ENCODE measurements at places on chromosomes 7 and 10. TPM values are rescaled to one million over a fixed set of nuclear protein-coding genes. Genes with fewer than 3 reads are reported as not detected.

The PARD3 gene
- total RNA-seq: not detected

The DIP2C gene
- 29.5 TPM for total RNA-seq

The HIF1AN gene
- total RNA-seq: 44.6 TPM

The BET1 gene
- 32.8 TPM for total RNA-seq

The RNLS gene
- total RNA-seq: not detected

The ERVW-1 gene
- total RNA-seq: not detected

The UCMA gene
- total RNA-seq: not detected

The GCK gene
- not detected for total RNA-seq

The SPOCK2 gene
- 6.3 TPM for total RNA-seq

The DYNC1I1 gene
- total RNA-seq: not detected

The GIMAP7 gene
- not detected for total RNA-seq

The SYT15B gene
- total RNA-seq: 0.37 TPM

The ACHE gene
- total RNA-seq: not detected

The TRIM8 gene
- 73.1 TPM for total RNA-seq

The EBF3 gene
- not detected for total RNA-seq

The ADRA2A gene
- not detected for total RNA-seq

The FOXP2 gene
- not detected for total RNA-seq

The HTRA1 gene
- not detected for total RNA-seq

The PCDH15 gene
- total RNA-seq: not detected

The PDZD7 gene
- 1.8 TPM for total RNA-seq

The HDAC9 gene
- 68.2 TPM for total RNA-seq

The CALML5 gene
- not detected for total RNA-seq

The TACC2 gene
- not detected for total RNA-seq

The CRTAC1 gene
- not detected for total RNA-seq

The ATP6V0E2 gene
- total RNA-seq: 48.3 TPM

The NKX6-2 gene
- total RNA-seq: not detected

The PRKCQ gene
- total RNA-seq: 4.2 TPM

The PSTK gene
- total RNA-seq: 8.0 TPM

The GPRIN2 gene
- not detected for total RNA-seq

The MMRN2 gene
- total RNA-seq: not detected

The GIMAP2 gene
- not detected for total RNA-seq

All from OCI-LY7 (cell line).